ENCODE measurements at places on chromosomes 11 and 22.

DNA sequence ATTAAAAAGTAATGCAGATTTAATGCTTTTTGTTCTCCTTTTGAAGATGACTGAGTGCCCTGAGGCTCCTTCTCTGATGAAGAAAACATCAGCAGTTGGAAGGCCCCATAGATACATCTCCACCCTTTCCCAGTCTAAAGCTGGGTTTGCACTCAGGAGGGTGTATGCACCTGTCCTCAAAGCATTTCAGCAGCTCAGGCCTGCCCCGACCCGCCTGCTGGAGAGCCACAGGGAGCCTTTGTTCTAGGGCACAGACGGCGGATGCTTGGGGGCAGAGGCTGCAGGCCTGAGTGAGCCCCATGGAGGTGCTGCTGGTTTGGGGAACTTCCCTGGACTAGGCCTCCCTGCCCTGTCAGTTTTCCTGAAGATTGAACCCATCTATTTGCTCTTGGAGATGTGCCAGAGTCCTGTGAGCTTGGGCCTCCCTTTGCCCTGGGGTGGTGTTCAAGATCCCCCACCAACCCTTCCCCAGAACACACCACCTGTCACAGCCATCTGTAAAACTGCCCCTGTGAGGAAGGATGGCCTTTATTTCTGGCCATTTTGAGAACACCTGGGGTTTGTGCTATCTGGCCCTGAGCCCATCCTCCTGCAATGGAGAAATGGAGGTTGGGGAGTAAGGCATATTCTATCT is 160.0 kb downstream of the NAV2 start:
- no peak for DNase-seq

- DNase-seq: peak; percentile 27
Measured at GRCh38 chr11:64444838-64445441, 86.0 kb downstream of the RPS6KA4 start.

DNA sequence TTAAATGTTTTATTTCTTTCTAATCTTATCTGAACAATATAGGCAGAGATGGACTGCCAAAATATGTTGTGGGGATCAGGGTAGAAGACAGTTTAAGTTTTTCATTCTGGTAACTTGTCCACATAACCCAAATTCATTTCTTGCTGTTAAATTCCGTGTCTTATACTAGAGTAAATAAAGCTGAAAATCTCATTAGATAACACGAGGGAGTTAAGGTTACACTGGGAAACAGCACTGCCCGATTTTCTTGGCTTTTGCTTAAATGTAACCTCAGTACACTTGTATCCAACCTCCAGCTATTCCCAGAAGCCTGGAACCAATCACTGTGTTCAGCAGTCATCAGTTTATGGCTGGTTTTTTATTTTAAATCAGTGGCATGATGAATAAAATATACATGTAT is 48.2 kb downstream of the MICAL3 start:
- no peak for DNase-seq

GRCh38 chr11:1782831-1783724 is 19.4 kb upstream of the CTSD start:
- no peak for DNase-seq

DNA sequence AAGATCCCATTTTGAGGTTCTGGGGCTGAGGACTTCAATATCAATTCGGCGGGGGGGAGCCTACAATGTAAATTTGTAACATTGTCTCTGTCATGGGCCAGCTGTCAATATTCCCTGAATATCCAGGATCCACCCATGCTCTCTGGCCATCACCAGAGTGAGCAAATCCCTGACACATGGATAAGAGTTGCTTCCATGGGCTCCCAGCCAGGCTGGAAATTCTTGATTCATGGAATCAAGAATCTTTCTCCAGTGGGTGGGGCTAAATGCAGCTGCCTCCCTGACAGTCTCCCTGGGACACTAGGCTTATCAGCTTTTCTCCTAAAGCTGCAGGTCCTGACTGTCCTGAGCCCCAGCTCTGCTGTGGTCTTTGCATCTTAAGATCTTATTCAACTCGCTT is 86.9 kb upstream of the IGLL5 start:
- DNase-seq: no peak

DNA sequence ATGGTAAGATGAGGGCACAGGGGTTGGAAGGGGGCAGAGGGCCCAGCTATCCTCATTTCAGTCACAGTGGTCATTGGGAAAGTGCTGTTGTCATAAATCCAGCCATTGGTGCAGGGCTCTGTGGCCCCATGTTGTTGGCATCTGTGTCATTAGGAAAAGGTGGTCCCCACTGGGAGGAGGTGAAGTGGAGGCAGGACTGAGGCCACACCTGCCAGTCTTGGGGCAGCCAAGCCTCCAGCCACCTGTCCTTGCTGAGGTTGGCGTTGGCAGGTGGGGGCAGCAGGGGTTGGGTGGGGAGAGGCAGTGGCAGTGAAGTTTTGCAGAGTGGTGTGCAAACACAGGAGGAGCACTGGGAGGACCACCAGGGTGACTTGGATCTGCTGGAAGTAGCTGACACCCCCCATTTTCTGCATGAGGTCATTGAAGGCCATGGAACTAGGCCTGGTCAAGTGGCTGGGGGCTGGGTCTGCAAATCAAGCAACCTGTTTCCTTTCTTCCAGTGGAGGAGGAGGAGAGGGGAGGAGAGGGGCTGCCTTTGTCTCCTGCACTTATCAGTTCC is 25.3 kb downstream of the SLC22A6 start:
- no peak for DNase-seq

DNA sequence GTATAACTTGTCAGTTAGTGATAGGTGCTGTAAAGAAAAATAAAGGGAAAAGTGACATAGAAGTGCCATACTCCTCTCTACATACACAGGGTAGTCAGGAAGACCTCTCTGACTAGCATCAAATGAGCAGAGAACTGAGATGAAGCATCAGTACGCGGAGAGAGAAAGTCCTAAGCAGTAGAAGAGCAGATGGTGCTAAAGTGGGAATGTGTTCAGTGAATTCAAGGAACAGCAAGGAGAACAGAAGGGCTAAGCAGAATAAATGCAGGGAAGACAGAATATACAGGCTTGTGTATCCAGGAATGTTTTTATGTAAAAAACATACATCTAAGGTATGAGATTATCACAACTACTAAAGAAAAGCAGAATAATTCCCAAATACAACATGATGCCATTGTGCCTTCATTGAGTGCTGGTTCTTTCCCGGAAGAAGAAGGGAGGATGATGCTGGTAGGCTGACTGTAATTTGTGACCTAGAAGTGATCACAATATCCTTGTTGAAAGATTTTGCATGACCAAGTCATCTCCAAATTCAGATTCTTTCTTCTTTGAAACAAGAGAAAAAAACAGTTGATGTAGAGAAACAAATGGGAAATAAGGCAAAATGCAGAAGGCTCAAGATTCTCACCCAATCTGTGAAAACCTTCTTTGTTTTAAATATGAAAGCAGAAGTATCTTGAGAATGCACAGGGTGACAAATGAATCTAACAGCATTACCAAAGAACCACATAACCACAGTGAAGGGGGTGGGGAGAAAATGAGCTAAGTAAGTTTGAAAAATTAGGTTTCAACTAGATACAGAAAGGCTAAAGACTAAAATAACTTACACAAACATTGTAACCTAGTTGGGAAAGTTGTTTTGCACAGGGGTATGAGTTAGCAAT is 20.5 kb downstream of the MRE11 start:
- no peak for DNase-seq

GRCh38 chr22:44404341-44405020 is 91.7 kb upstream of the SHISAL1 start:
- peak; percentile 48 for DNase-seq

DNA sequence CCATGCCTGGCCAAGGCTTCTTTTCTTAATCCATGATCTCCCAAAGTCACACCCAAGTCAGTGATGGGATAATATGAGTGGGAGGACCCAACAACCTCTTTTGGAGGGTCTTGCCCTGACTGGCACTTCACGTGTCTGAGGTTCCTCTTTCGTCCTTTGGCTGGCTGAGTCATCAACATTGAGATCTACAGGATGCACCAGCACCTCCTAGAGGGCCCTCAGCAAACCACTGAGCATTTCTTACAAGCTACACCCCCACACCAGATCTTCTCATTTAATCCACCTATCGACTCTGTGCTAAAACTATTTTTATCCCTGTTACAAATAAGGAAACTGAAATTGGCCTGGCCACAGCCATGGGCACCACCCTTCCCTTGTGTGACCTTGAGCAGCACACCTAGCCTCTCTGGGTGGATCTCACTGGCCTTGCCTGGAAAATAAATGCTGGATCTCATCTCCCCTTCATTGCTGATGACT is 63.4 kb downstream of the FLI1 start:
- no peak for DNase-seq

DNA sequence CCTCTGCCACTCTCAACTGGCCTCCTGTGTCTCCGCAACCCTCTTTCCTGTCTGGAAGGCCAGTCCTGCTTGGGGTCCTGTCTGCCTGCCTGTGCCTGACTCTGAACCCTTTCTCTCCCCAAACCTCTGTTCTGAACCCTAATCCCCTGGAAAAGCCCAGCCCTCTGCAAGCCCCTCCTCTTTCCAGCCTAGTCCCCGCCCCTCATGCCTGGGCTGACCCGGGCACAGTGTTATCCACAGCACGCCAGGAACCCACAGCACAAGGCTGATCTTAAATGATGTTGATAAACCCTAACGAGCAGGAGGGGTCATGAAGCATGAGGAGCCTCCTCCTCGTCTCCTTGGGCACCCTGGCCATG is at the start of gene IFITM10:
TSS of gene IFITM10 (minus strand) at position 115 of the 359 bp plus-strand sequence. CDS start 153 bp downstream, outside the sequence.
- DNase-seq: no peak

DNA sequence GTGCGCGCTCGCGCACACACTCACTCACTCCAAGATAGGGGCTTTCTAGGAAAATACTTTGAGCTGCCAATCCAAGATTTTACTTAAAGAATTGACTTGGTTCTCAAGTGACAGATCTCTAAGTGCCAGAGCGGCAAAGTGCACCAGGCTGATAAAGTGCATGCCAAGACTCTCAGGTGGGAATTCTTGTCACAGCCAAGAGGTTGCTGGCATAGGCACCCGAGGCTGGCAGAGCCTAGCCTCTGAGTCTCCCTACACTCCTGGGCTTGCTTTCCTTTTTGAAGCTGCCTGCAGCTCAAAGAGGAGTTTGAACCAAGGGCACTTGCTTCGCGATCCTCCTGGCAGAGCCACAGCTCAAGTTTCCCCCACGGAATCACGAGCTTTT is 2.5 kb upstream of the ADM start:
- DNase-seq: no peak

DNA sequence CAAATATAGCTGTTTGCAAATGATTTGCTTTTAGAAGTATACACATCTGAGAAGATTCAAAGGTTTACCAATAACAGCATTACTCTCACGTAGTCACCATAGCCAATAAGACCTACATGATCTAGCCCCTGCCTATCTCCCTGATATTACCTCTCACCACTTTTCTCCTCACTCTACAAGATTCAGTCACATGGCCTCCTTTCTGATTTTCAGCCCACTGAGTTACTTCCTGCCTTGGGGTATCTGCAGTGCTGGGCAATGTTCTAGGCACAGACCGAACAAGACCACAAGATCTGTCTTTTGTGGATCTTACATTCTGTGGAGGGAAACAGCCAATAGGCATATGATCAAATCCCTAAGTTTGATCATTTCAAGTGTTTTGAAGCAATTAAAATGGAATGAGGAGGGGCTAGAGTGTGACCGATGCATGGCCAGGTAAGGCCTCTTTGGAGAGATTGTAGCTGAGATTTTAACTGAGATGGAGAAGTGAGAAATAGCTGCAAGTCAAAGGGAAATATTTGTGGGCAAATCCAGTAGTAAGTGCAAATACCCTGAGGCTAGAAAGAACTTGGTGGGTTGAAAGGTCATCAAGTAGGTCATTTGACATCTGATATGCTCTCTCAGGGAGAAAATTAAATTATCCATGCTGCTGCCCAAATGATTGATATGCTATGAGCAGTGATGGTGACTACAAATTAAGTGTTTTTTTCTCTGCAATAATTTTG is 43.1 kb downstream of the ARL14EP start:
- DNase-seq: no peak

GRCh38 chr11:111427471-111427912 is 48.4 kb upstream of the POU2AF1 start:
- no peak for DNase-seq

DNA sequence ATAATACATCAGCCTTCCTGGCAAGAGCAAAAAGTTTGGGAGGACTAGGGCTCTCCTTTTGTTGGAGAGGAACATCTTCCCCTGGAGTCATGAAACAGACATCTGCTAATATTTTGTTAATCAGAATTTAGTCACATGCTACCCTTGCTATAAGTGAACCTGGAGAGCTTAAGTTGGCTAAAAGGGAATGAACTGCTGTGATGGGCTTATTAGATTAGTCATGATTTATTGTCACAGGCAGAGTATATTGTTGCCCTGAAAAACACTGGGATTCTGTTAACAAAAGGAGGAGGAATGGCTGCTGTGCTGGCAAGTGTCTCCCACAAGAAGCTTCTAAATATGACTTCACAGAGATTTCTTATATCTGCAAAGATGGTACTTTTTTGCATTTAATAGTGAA is 16.0 kb downstream of the TCP11L1 start:
- no peak for DNase-seq

DNA sequence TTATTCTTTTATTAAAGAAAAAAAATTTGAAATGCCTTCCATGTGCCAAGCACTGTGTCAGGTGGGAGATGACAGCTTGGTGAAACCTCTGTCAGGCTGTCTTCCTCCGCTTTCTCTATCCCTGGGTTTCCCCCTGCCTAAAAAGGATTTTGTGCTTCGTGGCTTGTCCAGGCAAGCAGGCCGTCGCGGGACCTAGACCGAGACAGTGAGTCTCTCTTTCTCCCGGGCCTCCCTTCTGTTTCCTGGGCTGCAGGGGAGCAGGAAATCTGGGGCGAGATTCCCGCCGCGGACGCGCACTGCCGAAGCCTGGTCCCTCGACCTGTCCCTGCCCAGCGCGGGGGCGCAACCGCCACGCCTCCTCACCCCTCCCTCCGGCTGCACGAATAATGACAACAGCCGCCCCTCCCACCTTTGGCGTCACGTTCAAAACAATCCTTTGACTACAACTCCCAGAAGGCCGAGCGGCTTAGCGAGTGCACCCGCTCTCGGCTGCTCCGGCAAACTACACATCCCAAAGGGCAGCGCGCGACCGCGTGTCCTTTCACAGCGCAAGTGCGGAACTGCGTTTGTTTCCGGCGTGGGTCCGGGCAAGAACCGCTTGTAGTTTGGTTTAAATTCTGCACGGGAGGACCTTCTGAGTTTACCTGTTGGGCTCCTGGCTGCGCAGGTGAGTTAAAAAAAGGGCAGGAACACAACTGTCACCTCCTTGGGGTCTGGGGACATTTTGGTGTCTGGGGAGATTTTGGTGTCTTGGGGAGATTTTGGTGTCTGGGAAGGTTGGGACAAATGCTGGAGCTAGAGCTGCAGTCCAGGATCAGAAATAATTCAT is at the start of gene CLP1:
TSS of gene CLP1 (plus strand) at position 569 of the 829 bp plus-strand sequence. CDS start 1,715 bp downstream, outside the sequence.
- DNase-seq: peak; percentile 99

GRCh38 chr11:1410366-1411291 is 20.9 kb downstream of the BRSK2 start:
- DNase-seq: no peak

GRCh38 chr11:32839308-32839707 is 9.6 kb downstream of the PRRG4 start:
- DNase-seq: no peak

Data from sigmoid colon (tissue), 7 donors.